Mesendoderm (in vitro differentiated cells): ENCODE measurements at places on chromosomes 2 and 18.

- peak; percentile 46 for DNase-seq
Measured at GRCh38 chr2:176960736-176961520, 251.7 kb upstream of the HNRNPA3 start.

GRCh38 chr18:73683409-73684238 lies 464.0 kb downstream of the FBXO15 start:
- no peak for DNase-seq

GRCh38 chr2:136284226-136285119 lies 166.5 kb upstream of the CXCR4 start:
- no peak for DNase-seq

DNA sequence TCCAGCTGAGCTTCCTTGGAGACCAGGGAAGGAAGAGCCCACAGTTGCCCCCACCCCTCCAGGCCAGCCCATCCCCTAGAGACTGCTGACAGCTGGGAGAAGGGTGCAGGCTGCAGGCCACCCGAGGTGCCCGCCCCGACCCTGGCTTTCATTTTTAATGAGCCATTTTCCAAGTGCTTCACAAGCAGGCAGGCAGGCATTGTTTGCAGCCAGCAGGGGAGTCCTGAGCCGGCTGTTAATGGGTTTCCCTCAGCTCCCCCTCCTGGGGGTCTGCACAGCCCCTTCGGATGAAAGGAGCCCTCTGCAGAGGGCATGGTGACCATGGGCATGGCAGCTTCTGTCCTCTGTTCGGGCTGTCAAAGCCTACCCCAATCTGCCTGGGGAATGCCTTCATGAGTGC lies 94.5 kb downstream of the ZBTB7C start:
- no peak for DNase-seq

GRCh38 chr2:206556357-206556949 lies 85.8 kb upstream of the FAM237A start:
- DNase-seq, result peak; percentile 61

DNA sequence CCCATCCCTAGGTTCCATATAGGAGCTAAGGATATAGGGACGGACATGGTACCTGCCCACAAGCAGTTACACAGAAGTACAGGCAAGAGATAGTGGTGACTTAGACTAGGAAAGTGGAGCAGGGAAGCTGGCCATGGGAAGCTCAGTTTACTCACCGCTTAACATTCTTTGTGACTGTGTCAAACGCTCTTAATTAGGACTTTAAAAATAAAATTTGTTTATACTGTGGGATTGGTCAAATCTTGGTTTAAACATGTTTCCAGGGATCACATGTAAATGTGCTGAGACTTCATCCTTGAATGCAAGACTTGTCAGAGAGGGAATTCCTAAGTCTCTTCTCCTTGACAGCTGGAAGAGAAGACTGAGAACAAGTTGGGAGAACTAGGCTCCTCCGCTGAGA lies 107.3 kb downstream of the MTCL1 start:
- DNase-seq, result no peak

GRCh38 chr2:209525834-209526281 lies 102.0 kb downstream of the MAP2 start:
- no peak for DNase-seq

GRCh38 chr18:34978533-34978893 lies 62.7 kb upstream of the MAPRE2 start:
- DNase-seq, result peak; percentile 27

DNA sequence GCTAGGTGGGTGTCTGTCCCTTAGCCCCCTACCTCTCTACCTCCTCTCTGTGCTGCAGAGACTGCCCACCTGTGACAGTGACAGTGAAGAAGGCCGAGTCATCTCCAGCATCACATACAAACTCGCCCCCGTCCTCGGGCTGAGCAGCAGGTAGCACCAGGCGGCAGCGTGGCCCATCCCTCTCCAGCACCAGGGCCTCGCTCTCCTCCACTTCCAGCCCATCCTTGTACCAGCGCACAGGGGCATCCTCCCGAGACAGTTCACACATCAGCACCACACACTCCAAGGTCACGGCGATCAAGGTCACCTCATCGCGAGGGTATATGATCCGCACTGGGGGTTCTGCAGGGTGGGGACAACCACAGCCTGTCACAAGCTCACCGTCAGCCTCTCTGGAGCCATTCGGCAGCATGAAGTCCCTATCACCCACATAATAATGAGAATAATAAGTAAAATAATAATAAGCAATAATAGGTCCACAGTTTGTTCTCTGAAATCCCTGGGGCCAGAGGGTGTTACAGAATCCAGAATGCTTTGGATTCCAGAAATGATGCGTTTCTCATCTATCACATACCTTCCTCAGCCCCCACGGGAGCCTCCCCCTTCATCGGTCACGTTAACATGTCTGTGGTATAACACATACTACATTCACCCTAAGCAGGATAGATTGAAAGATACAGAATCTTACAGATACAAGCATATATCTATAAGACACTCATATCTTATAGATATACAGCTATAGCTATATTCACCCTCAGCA lies 12.0 kb downstream of the OBSL1 start:
- no peak for DNase-seq

- DNase-seq, result no peak
Measured at GRCh38 chr2:19847486-19847885, 54.3 kb downstream of the TTC32 start.

DNA sequence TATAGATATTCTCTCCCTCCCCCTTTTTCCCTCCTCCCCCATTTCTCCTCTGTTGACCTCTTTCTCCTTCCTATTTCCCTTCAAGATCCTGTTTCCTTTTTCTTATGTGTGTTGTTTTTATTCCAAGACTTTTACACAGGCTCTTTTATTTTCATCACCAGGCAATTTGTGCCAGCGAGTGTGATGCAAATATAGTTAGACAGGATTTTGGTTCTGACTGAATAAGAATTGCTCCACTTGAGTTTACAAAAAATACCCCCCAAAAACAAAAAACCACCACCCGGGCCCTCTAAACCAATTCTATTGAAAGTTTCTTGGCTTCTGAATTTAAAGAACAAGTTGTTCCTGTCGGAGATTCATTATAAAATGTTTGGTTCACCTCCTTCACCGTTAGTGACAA lies 50.9 kb upstream of the MAPK4 start:
- DNase-seq, result no peak

DNA sequence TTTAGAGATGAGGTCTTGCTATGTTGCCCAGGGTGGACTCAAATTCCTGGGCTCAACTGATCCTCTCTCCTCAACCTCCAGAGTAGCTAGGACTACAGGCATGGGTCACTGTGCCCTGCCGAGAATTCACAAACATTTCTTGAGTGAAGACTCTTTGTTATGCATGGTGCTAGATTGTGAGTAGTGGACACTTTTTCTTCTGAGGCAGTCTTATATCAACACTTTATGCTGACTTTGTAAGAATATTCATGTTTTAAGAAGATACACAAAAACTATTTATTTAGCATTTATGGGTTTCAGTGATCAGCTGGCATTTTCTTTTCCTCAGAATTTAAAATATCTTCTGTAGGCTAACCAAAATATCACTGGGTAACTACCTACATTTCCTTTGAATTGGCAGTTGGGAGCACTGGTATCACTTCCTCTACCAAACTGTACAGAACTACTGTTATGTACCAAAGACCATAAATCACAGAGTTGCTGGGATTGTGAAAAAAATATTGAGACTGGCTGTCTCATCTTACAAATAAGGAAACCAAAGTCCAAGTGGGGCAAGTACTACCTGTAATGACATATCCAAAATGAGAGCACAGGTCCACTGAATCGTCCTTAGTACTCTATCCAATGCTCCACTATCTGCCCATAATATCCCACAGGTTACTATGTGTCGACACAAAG lies 34.0 kb downstream of the DOCK10 start:
- DNase-seq, result no peak
